ENCODE measurements at places on chromosomes 5 and 9. TPM values are rescaled to one million over a fixed set of nuclear protein-coding genes. Genes with fewer than 3 reads are reported as not detected.
A peak's percentile ranks its signal among the peaks of the same experiment; 100 is the strongest.

DNA sequence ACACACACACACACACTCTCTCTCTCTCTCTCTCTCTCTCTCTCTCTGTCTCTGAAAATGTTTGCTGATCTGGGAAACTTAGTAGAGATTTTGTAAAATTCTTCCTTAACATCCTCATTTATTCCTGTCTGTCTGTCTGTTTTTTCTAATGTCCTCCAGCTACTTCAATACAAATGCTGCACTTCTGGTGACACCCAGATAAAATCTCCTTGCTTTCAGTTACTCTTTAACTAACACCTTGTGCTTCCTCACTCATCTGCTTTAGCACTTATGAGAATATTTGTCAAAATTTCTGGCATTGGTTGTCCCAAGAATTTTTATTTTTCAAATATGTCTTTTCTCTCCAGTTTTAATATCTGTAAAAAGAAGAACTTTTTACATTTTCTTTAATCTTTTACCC is 35.0 kb upstream of the ARRDC3 start:
- no peak for DNase-seq

- peak; percentile 71 for DNase-seq
Observed at GRCh38 chr9:97703437-97704344, 6.6 kb upstream of the XPA start.

Gene GRM6
- total RNA-seq, result not detected

GRCh38 chr9:72473474-72474261 is 47.7 kb upstream of the TMC1 start:
- no peak for DNase-seq

DNA sequence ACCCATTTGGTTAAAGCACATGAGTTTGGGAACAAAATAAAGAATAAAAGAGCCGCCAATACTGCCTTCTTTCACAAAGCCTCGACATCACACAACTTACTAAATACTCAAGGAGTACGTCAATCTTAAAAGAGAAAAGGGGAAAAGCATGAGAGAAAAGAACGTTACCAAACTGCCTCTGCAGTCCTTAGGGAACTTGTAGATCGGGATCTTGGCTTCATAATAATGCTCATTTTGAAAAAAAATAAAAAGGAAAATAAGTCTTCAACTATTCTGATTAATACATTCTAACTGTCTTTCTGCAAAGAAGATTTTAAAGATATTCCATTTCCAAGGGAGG is 618.4 kb downstream of the PDE4D start:
- DNase-seq, result no peak

Gene SPOCK1
- total RNA-seq, result 31.8 TPM

GRCh38 chr9:111659691-111660090 is 1.7 kb upstream of the GNG10 start:
- no peak for DNase-seq

- DNase-seq, result no peak
Observed at GRCh38 chr5:19782566-19782965, 205.4 kb downstream of the CDH18 start.

- DNase-seq, result peak; percentile 47
Observed at GRCh38 chr5:72107131-72107900, at the start of gene MAP1B. MAP1B (plus strand) TSS chr5:72107475; CDS start chr5:72107532, 57 bp downstream.

DNA sequence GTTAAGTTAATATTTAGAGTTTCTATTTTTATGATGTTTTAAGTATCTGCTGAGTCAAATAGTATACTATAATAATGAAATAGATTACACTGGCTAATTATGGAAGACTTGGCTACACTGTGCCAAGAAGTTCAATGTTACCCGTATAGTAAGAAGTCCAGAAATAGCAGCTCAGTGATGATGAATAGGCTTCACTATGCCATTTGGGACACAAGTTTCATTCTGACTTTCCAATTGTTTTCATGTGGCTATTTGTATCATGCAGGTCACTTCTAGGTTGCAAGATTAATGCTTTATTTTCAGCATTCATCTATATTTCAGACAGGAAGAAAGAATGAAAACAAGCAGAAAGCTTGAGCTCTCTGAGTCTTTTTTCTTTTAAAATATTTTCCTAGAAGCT is 194.5 kb upstream of the RIOK2 start:
- no peak for DNase-seq

DNA sequence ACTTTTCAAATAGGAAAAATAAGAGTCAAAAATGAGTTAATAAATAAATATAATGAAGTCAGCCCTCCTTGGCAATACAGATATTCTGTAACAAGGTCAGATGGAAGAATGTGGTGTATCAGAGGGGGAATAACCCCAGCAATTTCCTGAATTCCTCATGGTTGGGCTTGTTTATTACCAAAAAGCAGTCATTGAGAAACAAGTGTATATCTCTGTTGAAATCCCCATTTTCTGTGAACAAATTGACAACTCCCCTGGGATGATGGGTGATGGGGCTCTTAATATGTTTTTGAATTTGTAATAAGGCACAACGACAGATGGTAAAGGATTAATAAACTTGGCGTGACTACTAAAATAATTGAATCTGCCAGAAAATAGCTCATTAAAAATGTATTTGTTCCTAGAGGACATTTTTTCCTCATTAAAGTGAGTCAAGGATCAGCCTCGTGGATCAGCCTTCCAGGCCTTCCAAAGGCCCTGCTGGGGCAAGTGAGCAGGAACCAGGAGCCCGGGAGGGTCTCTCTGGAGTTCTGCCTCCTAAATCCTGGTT is 34.2 kb downstream of the THBS4 start:
- DNase-seq, result no peak

Gene ANKRD31
- total RNA-seq, result 0.48 TPM

DNA sequence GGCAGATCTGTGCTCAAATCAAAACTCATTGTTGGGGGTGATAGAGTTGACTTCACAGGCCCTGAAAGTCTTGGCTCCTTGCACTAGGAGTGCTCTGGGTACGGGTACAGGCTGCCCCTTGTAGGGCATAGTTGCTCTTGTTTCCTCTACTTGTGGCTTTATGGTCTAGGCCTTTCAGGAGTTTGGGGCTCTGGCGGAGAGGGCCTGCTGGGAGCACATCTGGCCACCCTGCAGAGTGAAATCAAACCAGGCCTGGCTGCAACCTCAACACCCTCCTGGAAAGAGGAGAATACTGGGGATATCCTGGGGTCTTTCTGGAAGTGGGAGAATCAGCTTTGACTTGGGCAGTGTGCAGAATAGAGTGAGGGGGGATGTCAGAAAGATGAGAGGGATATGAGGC is 1.5 kb downstream of the TGFBI start:
- no peak for DNase-seq

Data from PC-9 (cell line).